CD4-positive, alpha-beta T cell treated with Interleukin-1 beta for 1 hour (primary cell): ENCODE measurements at places on chromosomes 2 and 18.

DNA sequence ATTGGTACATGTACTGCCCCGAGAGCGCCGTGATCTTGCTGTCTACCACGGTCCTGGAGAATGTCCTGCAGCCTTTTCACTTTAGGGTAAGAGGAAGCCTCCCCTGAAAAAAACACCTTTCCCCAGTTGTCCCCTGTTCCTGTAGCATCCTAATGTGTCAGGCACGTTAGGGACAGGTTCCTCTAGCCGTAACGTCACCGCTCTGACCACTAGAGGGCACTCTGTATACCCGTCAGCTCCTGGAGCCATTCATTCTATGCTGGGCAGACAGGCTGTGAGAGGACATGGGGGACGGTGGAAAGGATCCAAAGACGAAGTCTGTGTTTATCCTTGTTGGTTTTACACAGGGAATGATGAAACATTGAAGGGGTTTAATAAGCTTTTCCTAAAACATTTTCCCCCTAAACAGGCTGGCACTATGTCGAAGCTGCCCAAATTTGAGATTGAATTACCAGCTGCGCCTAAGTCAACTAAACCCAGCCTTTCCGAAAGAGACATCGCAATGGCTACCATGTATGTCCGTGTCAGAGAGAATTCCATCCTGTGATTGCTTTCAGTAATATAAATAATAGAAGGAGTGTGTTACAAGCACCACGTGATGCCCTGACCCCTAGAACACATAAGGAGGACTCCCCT, 12.7 kb downstream of the RMC1 start:
- DNase-seq, result peak; percentile 75

GRCh38 chr2:192023006-192023405, 171.7 kb downstream of the TMEFF2 start:
- DNase-seq, result no peak

GRCh38 chr2:235968616-235969324, 199.4 kb downstream of the GBX2 start:
- DNase-seq, result no peak

DNA sequence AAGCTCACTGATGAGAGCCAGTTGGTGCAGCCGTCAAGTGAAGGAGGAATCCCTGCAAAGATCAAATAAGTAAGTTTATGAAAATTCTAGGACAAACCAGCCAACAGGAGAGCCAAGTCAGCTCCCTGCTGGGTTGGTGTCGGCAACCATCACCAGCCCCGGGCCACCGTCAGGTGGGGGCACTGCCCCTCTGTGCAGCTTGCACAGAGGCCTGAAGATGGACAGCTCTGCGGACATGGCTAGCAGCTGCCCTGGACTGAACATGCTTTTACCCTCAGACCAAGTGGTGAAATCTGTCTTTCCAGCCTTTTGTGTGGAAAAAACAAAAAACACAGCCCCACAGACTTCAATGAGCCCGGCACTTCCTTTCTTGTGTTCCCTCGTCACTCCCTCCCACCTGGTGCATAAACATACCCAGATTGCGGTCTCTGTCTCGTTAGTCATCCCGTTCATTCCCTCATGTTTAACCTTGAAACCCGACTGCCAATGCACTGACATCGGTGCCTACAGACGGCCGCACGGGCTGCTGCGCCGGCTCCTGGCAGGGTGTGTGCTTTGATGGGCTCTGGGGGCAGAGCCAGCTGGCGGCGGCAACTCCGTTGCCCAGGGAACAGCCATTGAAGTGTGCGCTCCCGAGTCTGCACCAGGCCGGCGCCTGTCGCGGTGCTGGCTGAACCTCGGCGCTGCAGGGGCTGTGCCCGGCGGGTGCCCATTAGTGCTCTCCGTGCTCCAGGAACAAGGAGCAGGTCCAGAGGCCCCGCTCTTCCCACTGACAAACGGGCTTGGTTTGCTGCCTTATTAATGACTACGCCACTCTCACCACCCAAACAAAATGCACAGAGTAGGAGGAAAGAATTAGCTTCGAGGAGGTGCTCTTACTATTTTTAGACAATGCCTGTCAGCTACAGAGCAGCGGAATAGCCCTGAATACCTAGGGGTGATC, 95.3 kb downstream of the EIPR1 start:
- no peak for DNase-seq

DNA sequence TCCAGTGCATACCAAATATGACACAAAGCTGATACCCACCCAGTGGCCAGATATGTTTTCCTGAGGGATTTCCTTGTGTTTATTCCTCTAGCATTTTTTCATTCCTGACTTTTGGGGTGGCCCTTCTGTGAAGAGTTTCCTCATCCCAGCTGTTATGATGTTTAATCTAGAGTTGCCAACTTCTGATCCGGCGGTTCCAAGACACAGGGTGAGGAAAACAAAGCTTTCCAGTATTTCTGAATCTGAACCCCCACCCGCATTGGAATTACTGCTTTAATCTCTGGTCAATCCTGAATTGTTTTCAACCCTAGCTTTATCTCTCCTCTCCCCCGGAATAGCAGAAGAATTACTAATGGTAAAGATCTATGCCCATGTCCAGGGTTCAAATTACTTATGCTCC, 39.2 kb upstream of the PNPT1 start:
- DNase-seq, result no peak

GRCh38 chr2:37005118-37005868, 39.0 kb upstream of the STRN start:
- DNase-seq, result no peak

DNA sequence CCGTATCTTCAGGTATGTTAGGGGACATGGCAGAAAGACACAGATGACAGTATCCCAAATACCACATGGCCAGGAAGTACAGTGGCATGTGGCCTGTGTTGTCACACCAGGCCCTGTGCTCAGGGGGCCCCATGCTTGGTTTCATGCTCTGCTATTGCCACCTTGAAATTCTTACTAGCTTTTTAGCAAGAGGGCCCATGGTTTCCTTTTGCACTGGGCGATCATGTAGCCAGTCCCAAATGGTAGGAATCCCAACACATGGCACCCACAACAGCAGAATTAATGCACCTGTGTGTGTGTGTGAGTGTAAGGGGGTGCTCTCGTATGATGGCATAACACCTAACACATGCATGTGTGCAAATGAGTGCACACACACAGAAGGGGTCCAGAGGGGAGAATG, 39.2 kb downstream of the MYO7B start:
- no peak for DNase-seq

GRCh38 chr2:179850188-179850587, 11.2 kb downstream of the ZNF385B start:
- no peak for DNase-seq

DNA sequence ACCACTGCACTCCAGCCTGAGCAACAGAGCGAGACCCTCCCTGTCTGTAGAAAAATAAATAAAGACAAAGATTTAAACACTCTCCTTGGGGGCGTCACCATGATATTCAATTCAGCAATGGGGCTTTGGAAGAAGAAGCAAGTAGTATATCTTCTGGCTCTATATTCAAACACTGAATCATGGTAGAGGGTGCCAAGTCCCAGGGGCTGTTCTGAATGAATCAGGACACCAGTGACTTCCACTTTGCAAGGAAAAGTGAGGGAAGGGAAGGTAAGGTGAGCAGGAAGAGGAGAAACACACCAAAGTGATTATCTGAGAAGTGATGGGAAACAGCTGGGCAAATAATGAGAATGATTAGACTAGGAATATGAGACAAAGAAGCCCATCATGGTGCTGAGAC, 80.5 kb downstream of the AAK1 start:
- no peak for DNase-seq

GRCh38 chr18:44067186-44067585, 613.5 kb upstream of the SETBP1 start:
- no peak for DNase-seq
